Colonic mucosa (tissue), 4 donors: ENCODE measurements at places on chromosomes 5 and 9.
A peak's percentile ranks its signal among the peaks of the same experiment; 100 is the strongest.

- H3K27me3 ChIP-seq, result no peaks in the 10 kb centered on the region
- no peaks in the 10 kb centered on the region for H3K36me3 ChIP-seq
- no peak overlapping the region for H3K27ac ChIP-seq
- DNase-seq, result no peak
- no peak overlapping the region for H3K4me3 ChIP-seq
These were observed 214.2 kb downstream of the TRIM32 start for GRCh38 chr9:116901260-116901659.

DNA sequence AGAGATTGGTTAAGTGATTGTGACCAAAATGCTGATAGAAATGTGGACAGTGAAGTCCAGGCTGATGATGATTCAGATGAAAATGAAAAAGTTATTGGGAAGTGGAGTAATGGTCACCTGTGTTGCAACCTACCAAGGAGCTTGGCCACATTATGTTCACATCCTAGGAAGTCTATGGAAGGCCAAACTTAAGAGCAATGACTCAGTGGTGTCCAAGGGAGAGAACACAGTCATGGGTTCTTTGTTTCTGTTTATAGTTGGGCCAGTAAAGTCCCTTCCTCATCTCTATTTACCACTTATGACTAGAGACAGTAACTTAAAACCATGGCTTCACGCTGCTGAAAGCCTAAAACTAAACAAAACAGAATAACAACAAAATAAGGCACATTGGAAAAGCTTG is 555.3 kb upstream of the DAB2 start:
- H3K27ac ChIP-seq, result no peak overlapping the region
- H3K36me3 ChIP-seq, result no peaks in the 10 kb centered on the region
- H3K4me1 ChIP-seq, result no peaks in the 10 kb centered on the region
- DNase-seq, result no peak

GRCh38 chr5:145198525-145199260 is 636.4 kb downstream of the PRELID2 start:
- no peak for DNase-seq
- no peaks in the 10 kb centered on the region for H3K4me1 ChIP-seq
- no peak overlapping the region for H3K4me3 ChIP-seq
- no peak overlapping the region for H3K27ac ChIP-seq

DNA sequence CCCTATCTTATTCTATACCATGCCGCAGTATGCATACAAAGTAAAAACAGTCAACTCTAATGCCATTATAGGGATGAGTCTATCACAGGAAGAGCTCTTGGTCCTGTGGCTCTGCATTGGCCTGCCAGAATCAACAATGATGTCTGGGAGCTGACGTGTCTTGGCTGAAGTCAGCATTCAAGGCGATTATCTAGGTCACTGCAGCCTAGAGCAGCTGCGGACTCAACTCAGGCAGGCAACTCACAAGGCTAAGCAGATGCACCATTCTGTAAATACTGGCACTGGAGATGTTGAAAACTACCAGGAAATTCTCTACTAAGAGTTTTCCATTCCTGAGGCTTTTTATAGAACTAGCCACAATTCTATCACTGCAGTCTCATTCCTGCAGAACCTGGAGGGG is 13.3 kb downstream of the SPATA9 start:
- no peaks in the 10 kb centered on the region for H3K36me3 ChIP-seq
- H3K27me3 ChIP-seq, result no peaks in the 10 kb centered on the region
- no peak overlapping the region for H3K4me3 ChIP-seq
- H3K4me1 ChIP-seq, result no peaks in the 10 kb centered on the region

DNA sequence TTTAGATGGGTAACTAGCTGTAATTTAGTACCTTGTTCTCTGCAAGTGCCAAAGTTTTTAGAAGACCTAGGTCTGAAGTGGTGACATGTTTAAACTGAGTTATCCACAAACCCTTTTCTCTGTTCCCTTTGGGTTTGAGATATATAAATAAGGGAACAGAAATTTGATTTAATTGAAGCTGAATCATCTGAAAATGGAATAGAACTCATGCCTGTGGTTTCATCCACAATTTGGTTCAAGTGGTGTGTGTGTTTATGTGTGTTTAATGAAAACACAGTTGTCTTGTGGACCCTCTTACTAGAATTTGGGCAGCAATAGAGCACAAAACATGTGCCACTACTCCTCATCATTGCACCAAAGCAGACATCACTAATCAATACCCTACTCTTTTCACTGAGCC is 216.9 kb downstream of the GLIS3 start:
- H3K4me1 ChIP-seq, result peaks cover 3% of the 10 kb centered on the region
- no peaks in the 10 kb centered on the region for H3K36me3 ChIP-seq
- no peak for DNase-seq
- H3K27ac ChIP-seq, result no peak overlapping the region
- no peaks in the 10 kb centered on the region for H3K27me3 ChIP-seq

DNA sequence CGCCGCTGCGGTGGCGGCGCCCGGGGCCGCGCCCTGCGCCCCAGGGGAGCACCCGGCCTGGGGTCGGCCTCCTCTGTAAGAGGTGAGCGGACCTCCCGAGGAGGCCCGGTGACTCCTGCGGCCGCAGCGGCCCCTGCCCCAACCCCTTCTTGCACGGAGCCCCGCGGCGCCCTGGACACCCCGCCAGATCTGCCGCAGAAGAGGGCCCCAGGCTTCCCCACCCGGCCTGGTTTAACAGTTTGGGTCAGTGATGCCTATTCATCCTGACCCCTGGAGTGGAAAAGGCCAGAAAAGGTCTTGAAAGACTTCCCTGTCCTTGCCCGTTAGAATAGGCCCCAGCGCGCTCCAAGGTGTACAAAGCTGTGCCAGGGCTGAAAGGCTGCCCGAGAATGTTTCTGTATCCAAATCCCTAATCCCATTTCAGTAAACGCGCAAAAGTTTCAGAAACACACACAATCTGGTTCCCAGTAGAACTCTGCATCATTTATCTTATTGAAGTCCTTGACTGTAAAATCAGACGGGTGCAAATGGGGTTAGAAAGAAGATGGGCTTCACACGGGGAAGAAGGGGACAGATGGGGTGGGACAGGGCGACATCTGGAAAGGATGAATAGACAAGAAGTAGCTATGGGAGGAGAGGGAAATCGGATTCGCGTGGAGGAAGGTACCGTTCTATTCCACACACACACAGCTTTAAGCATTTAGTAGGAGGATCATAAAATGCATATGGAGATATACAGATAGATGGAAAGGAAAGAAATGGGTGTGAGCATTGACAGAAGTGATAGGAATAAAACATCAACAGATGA is 1.1 kb upstream of the SSBP2 start:
- H3K27me3 ChIP-seq, result no peaks in the 10 kb centered on the region
- H3K4me1 ChIP-seq, result no peaks in the 10 kb centered on the region
- H3K27ac ChIP-seq, result peak overlapping the region; percentile 84
- H3K36me3 ChIP-seq, result no peaks in the 10 kb centered on the region
- peak overlapping the region; percentile 61 for H3K4me3 ChIP-seq
- peak; percentile 36 for DNase-seq

DNA sequence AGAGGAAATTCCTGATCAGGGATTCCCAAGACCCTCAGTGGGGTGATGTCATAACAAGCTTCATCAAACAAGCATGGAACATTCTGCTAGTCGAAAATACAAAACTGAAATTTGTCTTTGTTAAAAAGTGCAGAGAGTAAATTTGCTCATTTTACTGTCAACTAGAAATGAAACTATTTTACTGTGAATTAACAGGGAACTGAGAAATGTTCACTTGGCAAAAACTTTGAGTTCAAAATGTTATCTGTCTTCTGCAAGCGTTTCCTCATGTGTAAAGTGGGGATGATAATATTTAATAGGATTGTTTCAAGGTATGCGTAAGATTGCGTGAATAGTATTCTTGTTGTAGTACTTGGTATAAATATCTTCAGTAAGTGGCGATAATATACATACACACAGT is 45.4 kb downstream of the ALDH1A1 start:
- no peak overlapping the region for H3K27ac ChIP-seq
- H3K27me3 ChIP-seq, result no peaks in the 10 kb centered on the region

DNA sequence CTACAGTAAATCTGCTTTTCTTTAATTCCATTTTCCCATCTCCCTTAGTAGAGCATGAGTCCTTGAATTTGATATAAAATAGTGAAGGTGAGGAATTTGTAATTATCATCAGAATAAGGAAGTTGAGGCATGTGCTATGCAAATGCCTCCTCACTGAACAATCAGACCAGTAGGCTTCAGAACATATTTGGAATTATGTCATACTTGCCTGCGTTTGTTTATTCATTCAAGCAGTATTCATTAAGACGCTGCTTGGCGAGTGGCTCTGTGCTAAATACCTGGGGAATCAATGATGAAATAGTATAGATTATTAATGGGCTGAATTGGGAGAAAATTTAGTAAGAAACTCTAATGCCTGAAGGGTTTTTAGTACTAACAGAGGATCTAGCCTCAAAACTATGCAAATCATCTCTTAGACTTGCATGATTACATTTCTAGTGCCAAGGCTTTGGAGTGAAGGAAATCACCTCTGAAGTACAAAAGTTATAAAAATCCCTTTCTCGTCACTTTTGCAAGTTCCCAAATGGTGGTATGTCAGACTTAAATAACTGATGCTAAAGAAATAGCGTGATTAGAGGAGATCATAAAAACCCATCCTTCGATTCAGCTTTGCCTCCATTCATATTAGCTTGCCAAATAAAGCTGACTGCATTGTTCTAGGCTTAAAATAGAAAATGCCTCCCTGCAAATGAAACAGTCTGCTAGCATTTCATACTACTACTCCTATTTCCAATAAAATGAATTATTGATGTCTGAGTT is 141.7 kb downstream of the PCSK5 start:
- no peak overlapping the region for H3K27ac ChIP-seq
- no peak overlapping the region for H3K4me3 ChIP-seq
- H3K4me1 ChIP-seq, result no peaks in the 10 kb centered on the region
- DNase-seq, result no peak

GRCh38 chr5:127320032-127320965 is 29.7 kb downstream of the MEGF10 start:
- H3K27ac ChIP-seq, result no peak overlapping the region
- H3K4me3 ChIP-seq, result no peak overlapping the region
- DNase-seq, result no peak
- H3K27me3 ChIP-seq, result no peaks in the 10 kb centered on the region

GRCh38 chr5:113271745-113272454 is 162.9 kb downstream of the TSSK1B start:
- no peak for DNase-seq
- H3K4me3 ChIP-seq, result no peak overlapping the region
- H3K27ac ChIP-seq, result no peak overlapping the region
- H3K4me1 ChIP-seq, result no peaks in the 10 kb centered on the region
- H3K27me3 ChIP-seq, result no peaks in the 10 kb centered on the region
- no peaks in the 10 kb centered on the region for H3K36me3 ChIP-seq

DNA sequence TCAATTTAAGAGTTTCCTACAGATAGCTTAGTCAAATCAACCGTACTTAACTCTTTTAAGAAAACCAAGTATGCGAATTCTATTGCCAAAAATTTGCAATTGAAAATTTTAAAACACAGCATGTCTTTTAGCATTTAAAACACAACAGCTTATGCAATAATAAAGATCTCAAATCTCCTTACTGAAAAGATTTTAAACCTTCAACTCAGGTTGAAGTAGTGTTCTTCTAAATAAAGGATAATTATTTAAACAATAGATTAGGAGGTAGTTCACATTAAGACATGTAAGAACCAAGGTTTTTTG is 5.5 kb downstream of the NR3C1 start:
- H3K27me3 ChIP-seq, result no peaks in the 10 kb centered on the region
- H3K4me1 ChIP-seq, result no peaks in the 10 kb centered on the region
- no peaks in the 10 kb centered on the region for H3K36me3 ChIP-seq
- DNase-seq, result no peak

DNA sequence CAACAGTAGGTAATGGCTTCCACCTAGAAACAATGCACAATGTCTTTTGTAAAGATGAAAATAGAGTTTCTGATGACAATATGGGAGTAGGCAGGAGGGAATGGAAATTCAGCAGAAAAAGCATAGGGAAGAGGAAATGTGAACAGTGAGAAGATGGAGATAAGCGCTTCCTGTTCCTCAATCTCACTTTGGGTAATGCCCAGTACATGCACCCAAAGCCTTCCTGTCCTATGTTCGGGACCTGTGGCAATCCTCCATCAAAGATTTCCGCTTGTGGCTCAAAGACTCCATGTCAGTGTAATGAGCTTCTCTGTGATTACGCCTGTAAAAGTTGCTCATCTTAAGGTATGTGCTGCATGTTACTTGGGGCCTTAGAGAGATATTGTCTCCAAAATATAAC is 2.7 kb downstream of the UGT3A1 start:
- no peaks in the 10 kb centered on the region for H3K27me3 ChIP-seq
- H3K4me3 ChIP-seq, result no peak overlapping the region
- no peak for DNase-seq
- H3K27ac ChIP-seq, result no peak overlapping the region

DNA sequence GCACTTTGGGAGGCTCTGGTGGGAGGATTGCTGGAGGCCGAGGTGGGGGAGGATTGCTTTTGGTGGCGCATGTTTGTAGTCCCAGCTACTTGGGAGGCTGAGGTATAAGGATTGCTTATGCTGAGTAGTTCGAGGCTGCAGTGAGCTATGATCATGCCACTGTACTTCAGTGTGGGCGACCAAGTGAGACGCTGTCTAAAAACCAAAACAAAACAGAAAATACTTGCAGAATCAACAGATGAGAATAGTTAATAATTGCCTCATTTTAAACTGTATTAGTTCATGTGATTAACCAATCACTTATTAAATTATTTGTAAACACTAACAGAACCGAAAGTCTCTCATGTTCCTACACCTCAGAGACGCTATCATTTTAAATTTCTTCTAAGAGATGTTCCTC is 118.1 kb downstream of the CCDC171 start:
- H3K36me3 ChIP-seq, result no peaks in the 10 kb centered on the region
- no peak overlapping the region for H3K27ac ChIP-seq
- H3K4me3 ChIP-seq, result no peak overlapping the region
- H3K4me1 ChIP-seq, result no peaks in the 10 kb centered on the region
- DNase-seq, result no peak
- H3K27me3 ChIP-seq, result no peaks in the 10 kb centered on the region

DNA sequence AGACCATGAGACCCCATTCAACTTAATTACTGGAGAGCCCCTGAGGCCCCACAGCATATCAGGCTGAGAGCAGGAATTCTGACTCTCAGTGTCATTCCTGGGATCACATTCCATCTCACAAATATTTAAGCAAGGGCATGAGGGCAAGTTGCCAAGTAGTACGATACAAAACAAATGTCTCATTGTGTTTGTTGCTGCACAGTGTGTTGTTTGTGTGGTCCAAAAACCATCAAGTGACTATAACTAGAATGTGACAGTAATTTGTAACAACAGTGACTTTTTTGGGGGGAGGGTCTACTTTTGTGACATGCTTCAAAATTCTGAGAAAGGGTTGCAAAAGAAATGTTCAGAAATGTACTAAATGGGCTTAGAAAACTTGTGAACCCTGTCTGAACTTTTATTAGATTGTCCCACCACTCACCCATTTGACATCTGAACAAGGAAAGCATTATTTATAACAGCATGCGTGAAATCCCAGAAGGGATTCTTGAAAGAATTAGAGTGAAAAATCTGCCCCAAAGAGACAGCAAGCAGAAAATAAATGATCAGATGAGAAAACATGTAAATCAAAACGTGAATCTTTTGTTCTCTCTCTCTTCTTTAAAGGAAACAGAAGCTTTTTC is 347.0 kb downstream of the NTRK2 start:
- DNase-seq, result no peak
- no peaks in the 10 kb centered on the region for H3K36me3 ChIP-seq
- H3K4me3 ChIP-seq, result no peak overlapping the region
- no peaks in the 10 kb centered on the region for H3K4me1 ChIP-seq

- no peaks in the 10 kb centered on the region for H3K27me3 ChIP-seq
- no peaks in the 10 kb centered on the region for H3K4me1 ChIP-seq
- H3K4me3 ChIP-seq, result no peak overlapping the region
- no peak overlapping the region for H3K27ac ChIP-seq
- no peak for DNase-seq
These were observed 28.9 kb downstream of the CERT1 start for GRCh38 chr5:75482482-75482881.
